ENCODE measurements at places on chromosomes 16 and 17.
A peak's percentile ranks its signal among the peaks of the same experiment; 100 is the strongest.

- no peak for DNase-seq
These were observed 580 bp downstream of the BCAR1 start for GRCh38 chr16:75250809-75251279.

DNA sequence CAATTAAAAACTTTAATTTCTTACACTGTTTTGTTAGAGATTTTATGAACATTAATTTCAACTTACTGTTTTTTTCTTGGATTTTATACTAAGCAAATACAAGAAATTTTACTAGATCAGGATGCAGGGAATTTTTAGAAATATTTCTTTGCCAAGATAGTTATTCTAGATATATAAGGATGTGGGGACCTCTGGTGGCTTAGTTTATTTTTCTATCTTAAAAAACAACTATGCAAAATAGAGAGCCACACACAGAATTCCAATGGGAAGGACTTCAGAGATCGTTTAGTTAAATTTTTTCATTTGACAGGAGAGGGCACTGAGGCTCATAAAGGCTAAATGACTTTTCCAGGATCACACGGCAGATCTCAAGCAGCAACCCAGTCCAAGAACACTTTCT lies 23.0 kb upstream of the CAPNS2 start:
- no peak for DNase-seq

DNA sequence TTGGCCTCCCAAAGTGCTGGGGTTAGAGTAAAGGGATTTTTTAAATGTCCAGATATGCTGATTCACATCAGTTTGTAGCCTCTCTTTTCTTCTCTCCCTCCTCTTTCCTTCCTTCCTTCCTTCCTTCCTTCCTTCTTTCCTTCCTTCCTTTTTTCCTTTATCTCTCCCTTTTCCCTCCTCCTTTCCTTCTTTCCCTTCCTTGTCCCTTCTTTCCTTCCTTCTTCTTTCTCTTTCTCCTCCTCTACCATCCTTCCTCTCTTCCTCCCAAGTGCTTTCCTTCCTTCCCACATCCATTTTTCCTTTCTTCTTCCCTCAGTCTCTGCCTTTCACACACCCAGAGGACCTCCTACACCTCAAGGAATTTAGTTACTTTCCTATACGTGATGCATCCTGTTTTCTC lies 671.8 kb downstream of the HS3ST4 start:
- DNase-seq = no peak

DNA sequence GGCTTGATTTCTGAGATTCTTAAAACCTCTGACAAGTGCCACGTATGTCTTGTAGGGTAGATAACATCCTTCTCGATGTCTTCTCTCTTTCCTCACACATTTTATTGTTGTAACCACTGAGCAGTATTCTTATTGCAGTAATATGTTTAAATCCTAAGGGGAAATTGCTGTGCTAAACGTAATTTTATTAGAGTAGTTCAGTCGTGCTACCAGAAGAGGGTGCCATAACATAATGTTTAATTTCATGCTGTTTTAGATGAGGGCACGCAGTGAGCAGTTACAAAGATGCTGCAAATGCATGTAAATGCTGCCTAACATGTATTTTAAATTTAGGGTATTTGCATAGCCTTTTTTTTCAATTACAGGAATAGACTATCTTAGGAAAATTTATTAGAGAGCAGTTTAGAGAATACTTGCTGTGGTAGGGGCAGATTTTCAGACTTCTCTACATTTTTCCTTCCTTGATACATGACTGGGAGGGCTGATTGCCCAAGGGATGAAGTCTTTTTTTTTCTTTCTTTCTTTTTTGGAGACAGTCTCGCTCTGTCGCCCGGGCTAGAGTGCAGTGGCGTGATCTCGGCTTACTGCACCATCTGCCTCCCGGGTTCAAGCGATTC lies 51.7 kb downstream of the GAN start:
- peak; percentile 49 for DNase-seq

DNA sequence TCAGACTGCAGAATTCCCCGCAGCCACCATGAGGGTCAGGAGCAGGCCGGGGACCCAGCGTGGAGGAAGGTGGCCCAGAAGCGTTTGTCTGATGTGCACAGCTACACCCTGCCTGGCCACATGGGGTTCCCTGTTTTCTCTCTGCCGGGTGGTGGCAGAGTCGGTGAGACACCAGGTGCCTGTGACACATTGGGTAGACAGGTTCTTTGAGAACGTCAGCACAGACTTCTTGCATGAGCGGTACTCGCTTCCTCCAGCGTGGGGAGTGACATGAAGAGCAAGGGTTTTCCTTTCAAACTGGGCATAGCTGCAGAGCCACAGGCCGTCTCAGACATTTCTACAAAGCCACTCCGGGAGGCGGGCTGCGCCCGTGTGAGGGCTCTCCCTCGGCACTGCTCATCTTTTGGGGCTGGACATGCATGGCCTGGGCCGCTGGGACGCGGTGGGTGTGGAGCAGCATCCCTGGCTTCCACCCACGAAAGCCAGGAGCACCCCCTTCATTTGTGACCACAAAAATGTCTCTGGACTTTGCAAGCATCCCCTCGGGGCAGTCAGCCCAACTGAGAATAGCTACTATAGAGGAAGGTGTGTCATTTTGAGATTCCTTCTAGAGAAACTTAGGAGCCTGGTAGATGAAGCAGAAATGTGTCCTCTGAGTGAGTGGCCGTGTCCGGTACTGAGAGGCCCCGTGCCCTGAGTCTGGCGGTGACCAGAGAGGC lies 26.0 kb downstream of the NME3 start:
- no peak for DNase-seq

- no peak for DNase-seq
These were observed 44.5 kb upstream of the IL34 start for GRCh38 chr16:70601576-70602575.

Measured in MV-4-11 (cell line).